ENCODE measurements at places on chromosomes 4 and X.

- no peak for DNase-seq
Observed at GRCh38 chr4:139054791-139055505, 39.4 kb downstream of the NOCT start.

GRCh38 chr4:40916880-40917279, 167.1 kb downstream of the NSUN7 start:
- DNase-seq = peak; percentile 22

DNA sequence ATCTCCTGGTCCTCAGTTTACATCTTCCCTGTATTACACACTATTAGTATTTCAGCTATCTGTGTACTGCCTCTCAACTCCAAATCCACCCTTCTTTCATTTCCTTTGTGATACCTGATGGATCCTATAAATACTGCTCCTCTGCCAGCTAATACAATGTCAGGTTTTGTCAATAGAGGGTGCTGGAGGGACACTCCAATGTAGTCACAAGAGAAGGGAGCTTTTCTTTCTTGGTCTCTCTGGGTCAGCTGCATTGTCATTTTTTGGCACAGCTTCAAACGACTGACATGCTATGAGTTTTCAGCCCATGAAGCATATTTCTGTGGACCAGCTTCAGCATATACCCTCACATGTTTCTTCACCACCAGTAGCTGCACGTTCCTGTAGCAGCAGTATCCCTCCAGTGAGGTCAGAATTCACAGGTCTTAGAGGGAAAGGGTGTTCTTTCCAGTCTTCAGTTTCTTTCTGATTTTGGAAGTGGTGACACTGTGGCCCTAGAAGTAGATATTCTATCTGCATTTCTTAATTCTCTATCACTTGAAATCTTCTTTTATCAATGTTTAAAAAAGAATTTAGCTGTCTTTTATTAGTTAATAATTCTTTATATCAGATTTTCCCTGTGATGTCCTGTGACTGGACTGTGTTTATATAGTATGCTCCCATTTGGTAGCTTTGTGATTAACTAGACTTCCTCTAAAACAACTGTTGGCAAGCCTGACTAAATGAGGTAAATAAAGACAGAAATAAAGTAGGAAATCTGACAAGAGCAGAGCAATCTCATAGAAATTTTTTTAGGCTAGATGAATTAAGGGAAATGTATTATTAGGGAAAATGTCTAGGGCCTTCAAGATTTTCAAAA, 60.6 kb downstream of the GABRA2 start:
- no peak for DNase-seq

DNA sequence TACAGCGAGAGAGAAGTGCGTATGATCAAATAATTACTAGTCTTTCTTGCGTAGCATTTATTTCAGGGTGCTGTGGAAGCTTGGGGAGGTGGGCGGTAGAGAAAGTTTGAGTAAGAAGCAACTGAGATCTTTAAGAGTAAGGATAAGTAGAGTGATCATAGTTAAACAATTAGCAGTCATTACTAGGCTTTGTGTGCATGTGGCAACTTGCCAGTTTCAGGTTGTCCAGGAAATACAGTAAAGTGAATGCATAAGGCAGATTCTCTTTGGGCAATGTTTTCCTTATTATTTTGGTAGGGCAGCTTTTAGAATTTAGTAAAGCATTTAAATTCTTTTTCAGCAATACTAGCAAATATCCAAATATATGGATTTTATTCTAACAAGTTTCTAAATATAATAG, 57.0 kb downstream of the HPGDS start:
- DNase-seq = no peak

DNA sequence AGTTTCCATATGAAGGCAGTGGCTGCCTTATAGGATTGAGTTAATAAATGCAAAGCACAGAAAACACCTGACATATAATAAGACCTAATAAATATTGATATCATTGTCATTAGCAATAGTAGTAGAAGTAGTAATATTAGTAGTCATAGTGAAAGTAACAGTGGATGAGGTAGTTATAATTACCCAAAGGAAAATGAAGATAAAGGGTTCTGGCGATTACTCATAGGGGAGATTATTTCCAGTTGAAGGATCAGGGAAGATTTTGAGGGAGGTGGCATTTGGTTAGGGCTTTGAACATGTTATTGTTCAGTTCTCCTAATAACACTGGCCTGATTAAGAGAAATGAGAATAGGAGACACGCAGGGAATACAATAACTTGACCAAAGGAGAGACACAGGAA, 131.9 kb upstream of the GPRIN3 start:
- no peak for DNase-seq

- DNase-seq = no peak
Observed at GRCh38 chrX:138704596-138704995, 6.9 kb downstream of the FGF13 start.

DNA sequence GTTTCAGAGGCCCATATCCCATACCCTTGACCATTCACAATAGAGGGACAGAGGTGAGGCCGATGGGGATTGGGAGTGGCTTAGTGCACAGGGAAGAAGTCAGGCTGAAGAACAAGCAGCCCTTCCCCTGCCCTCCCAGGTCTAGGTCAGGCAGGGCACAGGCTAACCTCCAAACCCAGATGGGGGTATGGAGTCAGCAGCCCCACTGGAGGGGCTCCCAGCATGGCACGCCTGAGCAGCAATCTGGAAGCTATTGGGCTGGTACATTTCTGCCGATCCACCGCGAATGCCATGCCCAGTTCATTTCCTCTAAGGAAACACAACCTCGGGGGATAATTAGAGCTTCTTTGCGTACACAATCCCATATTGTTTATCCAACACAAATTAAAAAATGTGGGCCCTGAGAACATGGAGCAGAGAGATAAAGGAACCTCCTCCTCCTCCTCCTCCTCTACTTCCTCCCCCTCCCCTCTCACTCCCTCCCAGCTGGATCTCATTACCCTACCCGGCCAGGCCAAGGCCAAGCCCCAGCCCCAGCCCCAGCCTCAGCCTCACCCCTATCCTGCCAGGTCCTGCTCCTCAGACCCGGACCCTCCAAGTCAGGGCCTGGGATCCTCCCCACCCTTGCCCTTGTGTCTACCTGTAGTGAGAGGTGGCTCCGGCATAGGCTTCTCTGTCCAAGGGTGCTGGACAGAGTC, 83.0 kb downstream of the PJA1 start:
- DNase-seq = no peak

- no peak for DNase-seq
Observed at GRCh38 chr4:36091997-36092396, 152.3 kb downstream of the ARAP2 start.
